HepG2 (cell line): ENCODE measurements at places on chromosomes 6 and 20.

- no peak for DNase-seq
- H3K27ac ChIP-seq, result no peak overlapping the region
- H3K36me3 ChIP-seq, result no peaks in the 10 kb centered on the region
Observed at GRCh38 chr6:68859233-68859632, 224.2 kb downstream of the ADGRB3 start.

DNA sequence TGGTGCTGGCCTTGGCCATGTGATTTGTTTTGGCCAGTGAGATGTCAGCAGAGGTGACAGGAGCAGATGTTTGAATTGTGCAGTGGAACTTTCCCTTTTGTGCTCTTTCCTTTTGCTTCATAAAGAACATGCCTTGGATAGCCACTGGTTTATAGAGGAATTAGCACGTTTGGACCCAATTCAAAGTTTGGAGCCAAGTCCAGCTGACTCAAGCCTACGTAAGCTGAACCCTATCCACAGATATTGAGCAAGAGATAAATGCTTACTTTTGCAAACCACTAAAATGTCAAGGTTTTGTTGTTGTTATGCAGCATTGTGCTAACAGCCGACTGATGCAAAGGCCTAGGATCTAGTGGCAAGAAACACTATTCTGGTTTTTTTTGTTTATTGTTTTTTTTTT is 230.9 kb upstream of the CITED2 start:
- no peaks in the 10 kb centered on the region for H3K27me3 ChIP-seq
- H3K36me3 ChIP-seq, result no peaks in the 10 kb centered on the region
- no peaks in the 10 kb centered on the region for H3K4me1 ChIP-seq

GRCh38 chr6:16546861-16547260 is 214.4 kb downstream of the ATXN1 start:
- H3K36me3 ChIP-seq, result peaks cover 19% of the 10 kb centered on the region; the same call in 2 of the 3 replicates
- no peak overlapping the region for H3K27ac ChIP-seq
- no peaks in the 10 kb centered on the region for H3K27me3 ChIP-seq
- no peak for DNase-seq

- H3K4me1 ChIP-seq, result no peaks in the 10 kb centered on the region
- H3K27ac ChIP-seq, result no peak overlapping the region
- DNase-seq, result no peak
Observed at GRCh38 chr6:162178266-162178665, 549.3 kb downstream of the PRKN start.
